ENCODE measurements at places on chromosomes 12 and 14.

- no peak for DNase-seq
These were observed 442.0 kb downstream of the BTG1 start for GRCh38 chr12:91703491-91704283.

- DNase-seq, result no peak
These were observed 4.9 kb downstream of the GMFB start for GRCh38 chr14:54483846-54484245.

DNA sequence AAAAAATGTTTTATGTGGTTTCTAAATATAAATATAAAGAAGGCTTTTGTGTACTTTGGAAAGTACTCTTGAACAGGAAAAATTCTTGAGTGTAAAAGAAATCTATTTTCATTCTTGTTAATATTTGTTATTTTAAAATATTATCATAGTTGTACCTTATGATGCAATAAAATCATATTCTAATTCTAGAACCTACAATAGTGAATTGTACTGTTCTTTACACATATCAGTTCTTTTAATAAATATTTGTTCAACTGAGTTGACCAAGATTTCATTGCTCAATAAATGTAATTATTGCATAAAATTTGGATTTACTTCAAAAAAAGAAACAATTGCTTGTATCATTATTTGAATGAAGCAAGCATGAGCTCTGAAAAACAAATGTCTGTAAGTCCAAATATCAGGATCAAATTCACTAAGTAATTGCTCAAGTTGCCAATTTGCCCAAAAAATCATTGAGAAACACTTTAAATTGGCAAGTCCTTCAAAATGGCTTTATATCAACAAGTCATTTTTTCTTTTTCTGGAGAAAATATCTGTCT is 191.6 kb upstream of the SLC16A7 start:
- no peak for DNase-seq

DNA sequence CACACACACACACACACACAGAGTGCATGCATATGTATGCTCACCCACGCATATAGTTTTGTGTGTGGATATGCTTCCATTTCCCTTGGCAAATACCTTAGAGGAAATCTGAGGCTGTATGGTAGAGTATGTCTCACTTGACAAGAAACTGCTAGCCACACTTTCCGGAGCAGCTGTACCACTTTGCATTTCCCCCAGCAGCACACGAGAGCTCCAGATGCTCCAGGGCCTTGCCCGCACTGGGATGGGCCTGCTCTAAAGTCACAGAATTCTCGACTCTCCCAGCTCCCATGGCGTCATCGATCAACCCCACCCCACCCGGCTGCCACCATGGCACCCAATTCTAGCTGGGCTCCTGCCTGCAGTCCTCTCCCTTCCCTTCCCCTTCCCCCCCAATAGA is 21.9 kb downstream of the CLMN start:
- DNase-seq, result peak; percentile 21

GRCh38 chr14:77004711-77005460 is 23.6 kb downstream of the IRF2BPL start:
- DNase-seq, result no peak

DNA sequence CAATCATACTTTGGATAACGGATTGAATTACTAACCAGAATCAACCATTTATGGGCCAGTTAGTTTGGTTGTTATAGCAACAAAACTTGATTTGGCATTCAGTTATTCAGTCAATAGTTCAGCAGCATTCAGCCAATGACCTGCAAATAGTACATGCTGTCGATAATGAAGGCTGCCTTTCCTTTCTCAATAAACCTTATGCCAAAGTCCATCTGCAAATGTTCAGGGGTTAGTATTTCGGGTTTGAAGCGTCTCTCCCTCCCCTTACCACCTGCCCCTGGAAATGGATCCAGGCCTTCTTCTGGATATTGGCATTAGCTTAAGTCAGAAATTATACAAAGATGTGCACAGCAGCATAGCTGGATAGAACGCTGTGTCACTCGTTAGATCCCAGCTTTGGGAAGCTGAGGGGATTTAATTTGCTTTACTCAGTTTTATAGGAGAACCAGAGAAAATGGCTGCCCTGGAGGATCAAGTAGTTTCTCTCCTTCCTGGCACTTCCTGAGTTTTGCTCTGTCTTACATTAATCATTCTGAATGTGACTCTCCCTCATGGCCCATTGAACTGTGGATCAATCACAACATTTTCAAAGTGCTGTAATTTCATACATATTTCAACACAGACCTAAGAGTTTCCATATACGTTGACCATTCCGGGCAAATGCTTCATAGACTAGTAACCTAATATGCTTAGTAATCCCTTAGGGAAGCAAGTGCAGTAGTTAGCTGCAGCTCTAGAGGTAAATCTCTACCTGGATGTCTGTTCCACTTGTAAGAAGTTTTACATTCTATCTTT is 46.7 kb upstream of the PTPRR start:
- no peak for DNase-seq

- DNase-seq, result no peak
These were observed 20.4 kb upstream of the LGMN start for GRCh38 chr14:92768795-92769194.

DNA sequence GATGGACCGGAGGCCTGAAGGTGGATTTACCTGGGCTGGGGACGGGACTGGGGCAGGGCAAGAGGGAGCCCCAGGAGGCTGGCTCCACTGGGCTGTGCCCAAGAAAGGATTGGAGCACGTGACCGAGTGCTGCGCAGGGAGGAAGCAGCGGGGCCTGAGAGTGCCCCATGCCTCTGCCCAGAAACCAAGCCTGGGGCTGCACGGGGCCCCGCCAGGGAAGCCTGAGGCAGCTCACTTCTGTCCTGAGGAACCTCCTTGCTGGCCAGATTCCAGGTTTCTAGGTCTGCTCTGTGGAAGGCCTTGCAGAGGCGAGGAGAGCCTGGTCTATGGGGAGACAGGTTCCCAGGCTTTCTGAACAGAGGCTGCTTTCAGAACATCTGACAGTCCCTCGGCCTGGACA is 10.4 kb downstream of the NGB start:
- DNase-seq, result no peak

GRCh38 chr14:49861699-49862088 is 9.1 kb upstream of the NEMF start:
- DNase-seq, result peak; percentile 90

- DNase-seq, result no peak
These were observed 333.7 kb upstream of the OR4E1 start for GRCh38 chr14:22007363-22007762.

DNA sequence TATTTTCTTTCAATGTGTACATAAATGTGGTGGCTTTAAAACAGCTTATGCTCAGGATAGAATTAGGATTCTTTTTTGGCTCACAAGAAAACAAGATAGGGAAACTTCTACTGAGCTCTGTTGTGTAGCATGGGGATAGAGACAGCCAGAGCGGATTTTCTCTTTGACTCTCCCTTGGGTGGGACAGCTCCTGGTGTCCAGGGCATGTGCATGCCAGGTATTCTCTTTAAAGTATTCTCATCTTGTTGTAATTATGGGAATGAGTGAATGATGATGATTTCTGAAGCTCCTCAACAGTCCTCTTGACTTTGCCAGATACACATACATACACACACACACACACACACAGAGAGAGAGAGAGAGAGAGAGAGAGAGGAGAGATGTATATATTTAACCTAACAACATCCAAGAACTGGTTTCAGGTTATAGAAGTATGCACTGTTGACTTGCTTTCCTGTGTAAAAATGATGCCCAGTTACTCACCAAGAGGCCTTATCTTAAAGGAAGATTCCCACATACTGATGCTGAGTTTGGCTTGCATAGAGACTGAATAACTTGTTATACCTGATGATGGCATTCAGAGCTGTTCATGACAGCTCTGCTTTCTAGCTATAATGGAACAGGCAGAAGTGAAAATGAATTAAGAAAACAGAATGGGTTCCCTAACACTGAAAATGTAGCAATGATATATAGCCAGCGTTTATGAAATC is 387.5 kb downstream of the EGLN3 start:
- DNase-seq, result no peak

- no peak for DNase-seq
These were observed 123.3 kb downstream of the KCNA5 start for GRCh38 chr12:5166976-5167375.

DNA sequence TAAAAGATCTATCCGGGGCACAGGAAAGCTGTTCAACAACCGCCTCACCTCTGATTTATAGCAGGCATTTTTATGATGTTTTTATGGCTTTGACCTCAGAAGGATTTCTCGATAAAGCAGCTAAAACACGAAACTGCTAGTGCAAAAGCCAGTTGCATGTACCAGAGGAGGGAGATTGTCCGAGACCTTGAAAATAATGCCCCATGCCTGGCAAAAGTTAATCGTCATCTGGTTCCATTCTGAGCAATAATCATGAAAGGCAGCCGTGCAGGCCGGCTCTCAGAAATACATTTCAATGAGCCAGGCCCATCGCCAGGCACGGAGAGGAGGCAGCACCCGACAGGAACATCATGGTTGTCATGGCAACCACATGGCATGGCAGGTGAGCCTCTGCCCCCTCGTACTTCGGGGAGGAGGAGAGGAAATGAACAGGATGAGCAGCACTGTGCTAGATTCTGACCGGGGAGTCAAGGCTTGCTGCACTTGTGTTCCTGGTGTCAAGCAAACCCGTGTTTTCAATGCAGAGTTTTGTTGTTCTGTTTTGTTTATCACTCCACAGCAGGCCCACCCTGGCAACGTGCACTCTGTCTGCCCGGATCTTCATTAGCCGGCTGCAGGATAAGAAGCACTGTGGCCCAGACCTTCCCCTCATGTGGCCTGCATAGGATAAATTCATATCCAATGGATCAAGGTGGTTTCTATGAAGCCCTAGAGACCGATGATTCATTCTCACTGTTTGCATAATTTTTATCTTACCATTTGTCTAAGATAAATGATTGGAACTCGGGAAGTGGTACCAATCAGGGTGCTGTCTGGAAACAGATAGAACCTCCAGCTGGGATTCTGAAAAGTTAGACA is 160.2 kb downstream of the RIMBP2 start:
- DNase-seq, result peak; percentile 79

GRCh38 chr14:64612021-64612380 is 62.2 kb downstream of the PPP1R36 start:
- no peak for DNase-seq

DNA sequence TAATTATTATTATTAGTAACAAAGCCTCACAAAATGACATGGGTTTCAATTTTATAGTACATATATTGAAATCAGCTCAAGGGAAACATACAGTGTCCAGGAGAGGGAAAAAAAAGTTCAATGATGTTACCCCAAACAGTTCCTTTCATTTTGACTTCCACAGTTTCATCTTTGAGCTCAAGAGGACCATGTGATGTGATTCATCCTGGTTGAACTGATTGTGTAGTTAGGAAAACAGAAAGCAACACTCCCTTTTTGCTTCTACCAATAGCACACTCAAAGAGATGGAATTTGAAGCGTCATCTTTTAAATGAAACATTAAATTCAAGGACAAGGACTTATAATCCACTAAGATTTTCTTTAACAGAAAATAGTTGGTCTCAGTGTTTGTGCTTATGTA is 461.0 kb downstream of the FOXG1 start:
- no peak for DNase-seq

- no peak for DNase-seq
These were observed 402.1 kb downstream of the AACS start for GRCh38 chr12:125467363-125467762.

DNA sequence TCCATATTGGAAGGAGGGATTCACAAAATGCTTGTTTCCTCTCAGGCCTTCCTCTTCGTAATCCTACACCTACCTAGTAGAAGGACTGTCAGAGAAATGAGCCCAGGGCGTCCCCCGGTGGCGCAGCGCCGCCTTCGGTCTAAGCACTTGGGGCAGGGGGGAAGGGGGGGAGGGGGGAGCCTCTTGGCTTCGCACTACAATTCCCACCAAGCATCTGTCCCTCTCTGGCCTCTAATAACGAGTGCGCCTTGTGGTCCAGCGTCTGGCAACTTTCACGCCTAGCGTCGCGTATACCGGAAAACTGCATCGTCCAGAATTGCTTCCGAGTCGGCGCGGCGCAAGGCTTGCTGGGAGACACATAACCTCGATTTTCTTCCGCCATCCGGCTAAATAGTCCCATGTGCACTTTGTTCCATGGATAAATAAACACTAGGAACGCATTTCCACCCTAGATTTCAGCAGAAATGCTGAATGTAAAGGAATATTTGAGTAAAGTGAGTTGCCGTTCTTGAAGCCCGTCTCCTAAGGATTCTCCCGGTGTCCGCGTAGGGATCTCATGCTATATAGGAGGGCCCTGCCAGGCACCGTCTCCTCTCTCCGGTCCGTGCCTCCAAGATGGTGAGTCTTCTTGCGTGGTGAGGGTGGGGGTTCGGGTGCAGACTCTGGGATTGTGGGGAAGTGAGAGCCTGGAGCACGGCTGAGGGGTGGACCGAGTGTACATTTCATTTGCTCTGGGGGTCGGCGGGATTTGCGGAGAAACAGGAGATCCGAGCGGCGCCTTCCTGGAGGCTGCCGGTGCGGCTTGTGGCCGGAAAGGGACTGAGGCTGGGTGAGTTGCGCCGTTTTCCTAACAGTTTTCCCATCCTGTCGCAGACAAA is at the start of gene RPS26:
Gene RPS26, plus strand, starts transcription at position 367 of the 878 bp plus-strand sequence. Its CDS starts 249 bp downstream, at position 616.
- peak; percentile 99 for DNase-seq

DNA sequence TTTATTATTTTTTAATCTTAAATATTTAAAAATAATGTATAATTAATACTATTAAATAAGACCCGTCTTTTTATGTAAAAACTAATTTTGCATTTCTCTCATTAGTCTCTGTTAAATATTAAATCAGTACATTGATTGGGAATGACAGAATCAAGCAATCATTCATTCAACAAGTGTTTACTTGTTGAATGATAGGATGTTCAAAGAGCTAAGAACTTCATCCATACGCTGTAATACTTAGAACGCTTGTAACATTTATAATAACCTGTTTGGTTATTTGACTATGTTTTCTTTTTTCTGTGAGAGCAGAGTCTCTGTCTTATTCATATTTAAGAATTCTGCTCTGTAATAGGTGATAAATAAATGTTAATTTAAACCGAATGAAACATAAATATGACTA is 2.9 kb upstream of the BATF start:
- DNase-seq, result no peak

DNA sequence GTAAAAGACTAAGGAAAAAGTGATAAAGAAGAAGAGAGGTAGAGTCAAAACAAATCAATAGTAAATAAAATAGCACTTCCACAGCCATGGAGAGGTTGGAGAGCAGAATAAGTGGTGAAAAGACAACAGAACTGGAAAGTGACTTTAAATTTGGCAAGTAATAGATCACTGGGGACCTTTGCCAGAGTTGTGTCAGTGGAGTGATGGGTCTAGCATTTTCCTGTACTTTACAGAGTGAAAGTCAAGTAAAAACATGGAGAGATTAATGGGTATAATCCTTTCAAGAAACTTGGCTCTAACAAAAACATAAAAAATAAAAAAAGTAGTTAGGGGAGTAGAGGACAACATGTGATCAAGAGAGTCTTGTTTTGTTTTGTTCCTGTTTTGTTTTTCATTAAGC is 502.2 kb upstream of the RPL10L start:
- DNase-seq, result no peak

GRCh38 chr12:12582193-12582881 is 19.7 kb upstream of the DUSP16 start:
- no peak for DNase-seq

DNA sequence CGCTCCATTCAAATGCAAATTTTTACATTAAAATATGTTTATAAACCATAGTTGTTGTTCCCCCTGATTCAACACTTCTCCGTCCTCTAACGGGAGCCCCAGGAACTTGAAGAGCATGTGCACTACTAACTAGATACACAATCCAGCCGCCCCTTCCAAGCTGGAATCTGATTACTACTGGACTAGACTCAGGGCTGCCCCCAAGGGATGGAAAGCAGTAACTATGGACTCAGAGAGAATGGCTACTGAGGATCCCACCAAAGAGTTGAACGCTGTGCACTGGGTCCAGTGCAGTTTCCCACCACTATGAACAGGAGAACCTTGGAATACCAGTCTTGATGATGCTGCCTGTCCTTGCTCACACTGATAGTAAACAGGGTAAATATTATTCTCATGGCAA is 48.6 kb upstream of the PCNX1 start:
- no peak for DNase-seq

Measured in NCI-H2171 treated with DMSO at 0.1 percent for 48 hours (cell line).